SJCRH30 (cell line): ENCODE measurements at places on chromosomes 3 and 15.

GRCh38 chr3:191151653-191152052, 47.4 kb upstream of the OSTN start:
- no peak for DNase-seq

GRCh38 chr15:65402961-65403360, 19.8 kb downstream of the IGDCC4 start:
- DNase-seq = no peak

GRCh38 chr3:132073771-132074170, 39.0 kb upstream of the CPNE4 start:
- DNase-seq = no peak

- DNase-seq = no peak
Measured at GRCh38 chr15:99603828-99604227, 38.0 kb downstream of the MEF2A start.

DNA sequence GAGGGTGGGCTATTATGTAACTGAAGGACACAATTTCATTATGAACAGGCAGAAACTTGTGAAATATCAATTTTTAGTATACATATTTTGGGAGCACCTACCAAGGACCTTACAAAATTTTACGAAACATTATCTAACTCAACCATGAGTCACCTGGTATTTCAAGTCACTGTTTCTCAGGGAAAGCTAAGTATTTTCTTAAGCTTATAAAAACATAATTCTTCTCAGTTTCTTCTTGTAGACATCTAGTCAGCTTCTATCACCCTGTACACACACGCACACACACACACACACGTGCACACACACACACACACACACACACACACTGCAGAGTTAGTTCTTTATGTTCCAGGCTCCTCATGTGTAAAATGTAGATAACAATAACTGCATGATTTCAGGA, 658.3 kb downstream of the TUSC7 start:
- DNase-seq = no peak

DNA sequence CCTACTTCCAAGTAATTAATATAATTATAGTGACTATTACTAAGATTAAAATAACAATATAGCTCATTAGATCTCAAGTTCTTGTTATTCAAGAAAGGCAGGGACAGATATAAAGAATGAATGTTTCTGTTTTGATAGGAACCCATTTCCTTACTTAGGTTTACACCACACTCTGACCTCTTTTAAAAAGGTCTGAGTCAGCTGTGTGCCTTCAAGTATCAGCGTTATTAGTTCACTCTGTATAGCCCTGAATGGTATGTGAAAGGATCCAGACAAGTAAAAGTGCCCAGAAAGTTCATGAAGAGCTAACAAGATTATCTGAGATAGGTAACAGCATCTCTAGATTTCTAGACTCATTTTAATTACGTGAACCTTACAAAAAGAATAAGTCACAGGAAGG, 28.9 kb downstream of the PDCD10 start:
- no peak for DNase-seq

DNA sequence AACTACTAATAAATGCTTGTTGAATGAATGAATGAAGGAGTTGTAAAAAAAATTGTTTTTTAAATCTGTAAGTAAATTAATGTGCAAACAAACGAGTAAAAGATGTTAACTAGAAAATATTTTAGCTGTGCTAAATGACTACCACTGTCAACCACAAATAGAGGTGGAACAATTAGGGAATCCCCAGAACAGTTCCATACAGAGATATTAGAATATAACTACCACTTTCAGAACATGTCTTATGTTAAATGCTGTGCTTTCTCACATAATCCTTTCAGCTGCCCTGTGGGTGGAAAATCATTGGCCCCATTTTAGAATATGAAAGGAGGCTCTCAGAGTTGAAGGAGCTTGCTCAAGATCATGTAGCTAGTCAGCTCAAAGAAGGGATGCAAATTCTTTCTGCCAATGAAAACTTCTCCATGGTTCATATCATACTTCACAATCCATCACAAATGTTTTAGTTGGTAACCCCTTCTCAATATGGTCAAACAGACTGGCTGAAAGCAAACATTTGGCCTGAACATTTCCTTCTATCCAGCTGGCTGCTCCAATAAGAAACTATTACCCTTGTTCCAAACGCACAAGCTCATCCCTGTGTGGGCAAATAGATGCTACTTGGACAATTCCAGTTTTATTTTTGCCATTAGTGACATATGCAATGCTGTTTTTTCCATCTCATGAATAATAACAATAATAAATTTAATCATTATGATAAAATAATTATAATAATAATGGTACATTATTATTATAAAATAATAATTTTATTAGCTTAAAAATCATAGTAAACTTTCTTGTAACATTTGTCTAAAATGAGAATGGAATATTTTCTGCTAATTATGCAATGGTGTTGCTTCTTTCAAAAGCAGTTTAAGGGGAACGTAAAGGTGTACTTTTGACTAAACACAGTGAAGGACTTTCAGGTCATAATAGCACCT, 290.4 kb upstream of the STT3B start:
- DNase-seq = no peak

GRCh38 chr3:78818161-78818985, 949.4 kb downstream of the ROBO1 start:
- no peak for DNase-seq

DNA sequence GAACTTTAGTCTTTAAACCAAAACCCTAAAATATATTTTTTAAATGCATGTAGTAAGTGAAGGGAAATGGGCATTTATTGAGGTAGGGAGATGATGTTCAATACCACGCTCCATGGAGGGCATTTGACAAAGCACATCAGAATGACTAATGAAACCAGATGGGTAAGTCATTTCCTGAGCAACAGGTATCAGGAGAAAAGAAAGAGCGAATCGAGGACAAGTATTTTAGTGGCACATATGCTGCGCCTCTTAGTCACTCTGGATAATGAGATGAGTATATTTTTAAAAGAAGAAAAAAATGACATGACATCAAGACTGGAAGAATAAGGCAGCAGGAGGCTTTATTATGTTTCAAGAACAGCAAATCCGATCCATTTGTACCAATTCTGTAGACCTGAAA, 129.0 kb upstream of the ARHGEF3 start:
- no peak for DNase-seq
